ENCODE measurements at places on chromosomes 7 and 10. TPM values are rescaled to one million over a fixed set of nuclear protein-coding genes. Genes with fewer than 3 reads are reported as not detected.
A peak's percentile ranks its signal among the peaks of the same experiment; 100 is the strongest.

- no peaks in the 10 kb centered on the region for H3K4me1 ChIP-seq
- H3K27me3 ChIP-seq = no peaks in the 10 kb centered on the region
Observed at GRCh38 chr7:117212969-117213877, 109.6 kb downstream of the WNT2 start.

DNA sequence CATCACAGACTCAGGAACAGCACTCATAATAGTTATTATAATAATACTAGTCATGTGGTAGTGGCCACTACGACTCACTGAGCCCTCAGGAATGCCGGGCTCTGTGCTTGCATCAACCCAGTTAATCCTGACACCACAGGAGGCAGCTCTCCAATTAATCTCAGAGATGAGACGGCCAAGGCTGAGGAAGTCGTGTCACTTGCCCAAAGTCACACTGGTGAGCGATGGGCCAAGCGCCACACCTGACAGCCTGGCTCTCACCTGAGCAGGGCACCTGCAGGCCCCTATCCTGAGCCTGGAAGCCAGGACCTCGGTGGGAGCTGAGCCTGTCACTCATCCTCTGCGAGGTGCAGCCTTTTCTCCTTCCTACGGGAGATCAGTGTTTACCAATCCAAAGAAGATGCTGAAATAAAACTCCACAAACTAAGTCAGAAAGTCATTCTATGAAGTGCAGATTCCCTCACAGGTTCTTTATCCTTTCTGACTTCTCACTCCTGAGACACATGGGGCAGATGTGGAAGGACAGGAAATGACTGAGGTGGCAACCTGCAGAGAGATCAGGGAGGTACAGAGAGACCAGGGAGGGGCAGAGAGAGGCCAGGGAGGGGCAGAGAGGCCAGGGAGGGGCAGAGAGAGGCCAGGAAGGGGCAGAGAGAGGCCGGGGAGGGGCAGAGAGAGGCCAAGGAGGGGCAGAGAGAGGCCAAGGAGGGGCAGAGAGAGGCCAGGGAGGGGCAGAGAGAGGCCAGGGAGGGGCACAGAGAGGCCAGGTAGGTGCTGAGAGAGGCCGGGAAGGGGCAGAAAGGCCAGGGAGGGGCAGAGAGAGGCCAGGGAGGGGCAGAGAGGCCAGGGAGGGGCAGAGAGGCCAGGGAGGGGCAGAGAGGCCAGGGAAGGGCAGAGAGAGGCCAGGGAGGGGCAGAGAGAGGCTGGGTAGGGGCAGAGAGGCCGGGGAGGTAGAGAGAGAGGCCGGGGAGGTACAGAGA is 38.5 kb downstream of the VIPR2 start:
- peaks cover 4% of the 10 kb centered on the region for H3K4me1 ChIP-seq
- no peaks in the 10 kb centered on the region for H3K27me3 ChIP-seq
- DNase-seq = no peak
- no peak overlapping the region for H3K4me3 ChIP-seq
- H3K27ac ChIP-seq = peak overlapping the region; percentile 34

- no peaks in the 10 kb centered on the region for H3K27me3 ChIP-seq
- DNase-seq = no peak
- H3K4me1 ChIP-seq = peaks cover under 1% of the 10 kb centered on the region
Observed at GRCh38 chr10:25100141-25100540, 74.7 kb upstream of the GPR158 start.

DNA sequence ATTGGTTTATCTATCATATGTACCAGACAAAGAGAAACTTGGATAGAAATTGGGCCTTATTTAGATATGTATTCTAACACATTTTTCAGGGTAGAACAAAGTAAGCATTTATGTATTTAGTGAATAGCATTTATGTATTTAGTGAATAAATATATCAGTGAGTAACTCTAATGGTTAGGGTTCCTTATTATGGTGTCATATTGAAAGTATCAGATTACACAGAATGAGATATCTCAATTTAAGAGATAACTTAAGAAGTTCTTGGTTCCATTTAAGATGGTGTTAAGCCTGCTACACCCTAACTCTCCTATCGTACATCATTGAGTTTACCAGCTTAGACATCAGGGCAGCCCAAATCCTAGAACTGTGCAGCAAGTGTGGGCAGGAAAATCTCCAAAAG is 35.9 kb upstream of the DMTF1 start:
- H3K27ac ChIP-seq = no peak overlapping the region
- H3K27me3 ChIP-seq = no peaks in the 10 kb centered on the region
- H3K36me3 ChIP-seq = no peaks in the 10 kb centered on the region
- no peak for DNase-seq

GRCh38 chr10:124997306-124997705 is 55.4 kb downstream of the ZRANB1 start:
- DNase-seq = peak; percentile 38
- H3K36me3 ChIP-seq = peaks cover 46% of the 10 kb centered on the region
- H3K27me3 ChIP-seq = no peaks in the 10 kb centered on the region

DNA sequence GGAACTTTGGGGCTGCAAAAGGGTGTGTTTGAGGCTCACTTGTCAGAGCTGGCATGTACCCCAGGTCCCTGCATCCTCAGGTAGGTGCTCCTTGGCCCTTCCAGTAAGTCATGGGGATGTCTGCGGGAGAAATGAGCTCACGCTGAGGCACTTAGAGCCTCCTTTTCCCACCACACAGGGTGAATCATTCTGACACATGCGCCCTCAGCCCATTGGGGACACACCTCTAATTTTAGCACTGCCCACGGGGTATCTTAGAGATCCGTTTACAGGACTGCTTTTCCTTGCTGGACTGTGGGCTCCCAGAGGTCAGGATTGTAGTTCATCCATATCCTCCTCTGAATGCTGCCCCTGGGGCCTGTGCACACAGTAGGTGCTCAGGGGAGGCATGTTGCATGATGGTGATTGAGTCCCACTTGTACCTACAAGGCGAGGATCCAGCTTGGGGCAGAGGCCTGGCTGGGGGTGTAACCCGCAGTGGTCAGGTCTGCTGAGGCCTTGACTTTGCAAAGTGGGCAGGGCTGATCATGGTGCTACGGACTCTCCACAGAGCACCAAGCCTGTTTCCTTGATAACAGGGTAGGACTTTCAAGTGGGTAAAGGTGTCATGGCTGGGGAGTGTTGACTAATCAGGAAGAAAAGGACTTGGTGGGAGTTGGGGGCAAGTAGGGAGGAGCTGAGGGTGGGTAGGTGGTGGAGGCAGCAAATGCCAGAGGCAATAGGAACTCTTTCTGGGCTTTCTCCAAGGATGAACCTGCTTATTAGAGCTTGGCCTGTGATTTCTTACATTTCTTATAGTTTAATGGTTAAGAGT is 5.8 kb downstream of the TSPAN15 start:
- H3K27ac ChIP-seq = no peak overlapping the region
- no peaks in the 10 kb centered on the region for H3K4me1 ChIP-seq
- no peak overlapping the region for H3K4me3 ChIP-seq
- no peak for DNase-seq

DNA sequence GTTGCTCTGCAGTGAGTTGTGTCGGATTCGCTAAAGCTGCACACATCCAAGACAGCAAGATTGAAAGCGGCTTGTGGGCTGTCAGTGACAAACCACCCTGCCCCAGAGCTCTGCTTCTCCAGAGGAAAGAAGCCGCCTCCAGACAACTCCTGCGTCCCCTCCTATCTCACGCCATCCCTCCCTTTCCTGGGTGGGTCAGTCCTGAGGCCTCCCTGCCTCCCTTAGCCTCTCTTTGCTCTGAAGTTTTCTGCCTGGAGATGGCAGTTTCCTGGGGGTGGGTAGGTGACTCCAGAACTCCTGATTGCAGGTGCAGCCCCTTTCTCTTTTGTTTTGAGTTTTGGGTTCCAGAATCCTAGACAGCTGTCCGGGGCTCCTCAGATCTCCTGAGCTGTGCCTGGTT is 78.7 kb downstream of the EMX2 start:
- no peak overlapping the region for H3K4me3 ChIP-seq
- peak; percentile 33 for DNase-seq
- H3K27ac ChIP-seq = no peak overlapping the region
- no peaks in the 10 kb centered on the region for H3K4me1 ChIP-seq

- H3K4me1 ChIP-seq = no peaks in the 10 kb centered on the region
- DNase-seq = no peak
- H3K4me3 ChIP-seq = no peak overlapping the region
- H3K27me3 ChIP-seq = no peaks in the 10 kb centered on the region
Observed at GRCh38 chr7:126157391-126157790, 1095.3 kb downstream of the GRM8 start.

- no peaks in the 10 kb centered on the region for H3K36me3 ChIP-seq
- no peak overlapping the region for H3K4me3 ChIP-seq
- no peak for DNase-seq
- no peak overlapping the region for H3K27ac ChIP-seq
Observed at GRCh38 chr10:15791816-15792524, 68.3 kb downstream of the MINDY3 start.

GRCh38 chr10:29254123-29255046 is 34.5 kb upstream of the LYZL1 start:
- H3K4me1 ChIP-seq = no peaks in the 10 kb centered on the region
- H3K4me3 ChIP-seq = no peak overlapping the region
- no peaks in the 10 kb centered on the region for H3K36me3 ChIP-seq
- no peaks in the 10 kb centered on the region for H3K27me3 ChIP-seq

- no peaks in the 10 kb centered on the region for H3K27me3 ChIP-seq
- peak overlapping the region; percentile 74 for H3K4me3 ChIP-seq
- no peak for DNase-seq
Observed at GRCh38 chr7:123533929-123534382, 439 bp downstream of the IQUB start.

DNA sequence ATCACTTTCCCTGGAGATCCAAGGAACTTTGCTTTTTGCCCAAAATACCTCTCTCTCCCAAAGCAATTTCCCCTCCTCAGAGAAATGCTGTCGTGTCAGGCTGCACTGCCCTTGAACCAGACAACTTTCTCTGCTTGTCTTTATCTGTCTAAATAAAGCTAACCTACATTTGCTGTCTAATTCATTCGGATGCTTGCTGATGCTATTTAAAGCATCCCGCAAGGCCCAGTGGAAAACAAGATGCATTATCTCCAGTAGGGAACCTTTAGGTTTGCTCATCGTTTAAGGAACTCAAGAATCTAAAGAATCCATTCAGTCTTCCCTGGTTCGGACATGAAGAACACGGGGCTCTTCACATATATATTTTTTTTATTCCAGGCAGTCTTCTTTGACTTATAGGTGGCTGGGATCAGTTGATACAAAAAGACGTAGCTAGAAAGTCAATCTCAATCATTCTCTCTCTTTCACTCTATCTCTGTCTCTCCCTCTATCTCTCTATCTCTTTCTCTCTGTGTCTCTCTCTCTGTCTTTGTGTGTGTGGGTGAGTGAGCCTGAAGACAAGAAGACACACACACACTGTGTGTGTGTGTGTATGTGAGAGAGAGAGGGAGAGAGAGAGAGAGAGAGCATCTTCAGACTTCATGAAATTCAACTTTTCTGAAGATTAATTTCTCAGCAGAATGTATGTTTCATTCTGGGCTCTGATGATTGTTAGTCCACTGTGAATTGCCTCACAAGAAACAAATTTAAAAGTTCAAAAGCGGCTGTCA is 92.8 kb upstream of the MKLN1 start:
- DNase-seq = no peak
- H3K36me3 ChIP-seq = no peaks in the 10 kb centered on the region
- H3K27ac ChIP-seq = no peak overlapping the region
- H3K27me3 ChIP-seq = no peaks in the 10 kb centered on the region

CALHM2 gene
- total RNA-seq = 1.2 TPM

ITGA8 gene
- total RNA-seq = not detected

STAG3 gene
- total RNA-seq = 3.8 TPM

FAM25G gene
- total RNA-seq = not detected

POLR3A gene
- total RNA-seq = 35.8 TPM

C10orf53 gene
- total RNA-seq = not detected

PTPRZ1 gene
- total RNA-seq = 135 TPM

FAM221A gene
- 21.5 TPM for total RNA-seq

TCAF2 gene
- total RNA-seq = 0.31 TPM

LRRD1 gene
- not detected for total RNA-seq

MEIG1 gene
- not detected for total RNA-seq

Data from H1 (cell line).